ENCODE measurements at places on chromosomes 12 and 14. TPM values are rescaled to one million over a fixed set of nuclear protein-coding genes. Genes with fewer than 3 reads are reported as not detected.

IFNG-AS1 gene
- not detected for polyA plus RNA-seq

ANAPC5 gene
- polyA plus RNA-seq, result 102 TPM

MAP1LC3B2 gene
- polyA plus RNA-seq, result 2.1 TPM

PNP gene
- polyA plus RNA-seq, result 10.0 TPM

FOXG1 gene
- not detected for polyA plus RNA-seq

ZNF605 gene
- polyA plus RNA-seq, result 14.6 TPM

RNASE11 gene
- not detected for polyA plus RNA-seq

NEUROD4 gene
- not detected for polyA plus RNA-seq

CRIP1 gene
- 2.9 TPM for polyA plus RNA-seq

OR6C75 gene
- polyA plus RNA-seq, result not detected

KRT6C gene
- not detected for polyA plus RNA-seq

WDR20 gene
- 22.5 TPM for polyA plus RNA-seq

All from Purkinje cell (primary cell).